A549 treated with CpdA at 1 μM for 4 hours (cell line): ENCODE measurements at places on chromosomes 13 and 19. TPM values are rescaled to one million over a fixed set of nuclear protein-coding genes. Genes with fewer than 3 reads are reported as not detected.

Gene RASAL3
- not detected in 5 replicates for total RNA-seq

Gene ZNF835
- total RNA-seq, result not detected in 5 replicates

Gene SHANK1
- 0.07 to 0.35 TPM (median 0.20 TPM) in 5 replicates for total RNA-seq

Gene GJB2
- total RNA-seq, result 0.66 to 1.1 TPM (median 0.98 TPM) in 5 replicates

Gene NXNL1
- not detected in 5 replicates for total RNA-seq

Gene TTC9B
- total RNA-seq, result 0.62 to 0.81 TPM (median 0.76 TPM) in 5 replicates

Gene ZNF667
- not detected in 5 replicates for total RNA-seq

Gene ERCC1
- total RNA-seq, result 126 to 160 TPM (median 149 TPM) in 5 replicates

Gene AMH
- total RNA-seq, result 10.6 to 22.6 TPM (median 18.9 TPM) in 5 replicates

Gene KIR3DL1
- not detected in 5 replicates for total RNA-seq

Gene NLRP5
- total RNA-seq, result not detected in 5 replicates

Gene FFAR3
- total RNA-seq, result not detected in 5 replicates

Gene LRCH1
- total RNA-seq, result 7.1 to 9.2 TPM (median 8.4 TPM) in 5 replicates

Gene PDE4C
- total RNA-seq, result 0.08 to 0.22 TPM (median 0.16 TPM) in 4 of 5 replicates, not detected in the other

Gene RAB3D
- 2.4 to 3.5 TPM (median 3.0 TPM) in 5 replicates for total RNA-seq

Gene IRGC
- total RNA-seq, result not detected in 5 replicates

Gene ATXN8OS
- not detected in 5 replicates for total RNA-seq

Gene LILRA2
- not detected in 5 replicates for total RNA-seq

Gene ZC3H13
- 13.1 to 19.8 TPM (median 15.1 TPM) in 5 replicates for total RNA-seq

Gene PDCD5
- total RNA-seq, result 425 to 472 TPM (median 439 TPM) in 5 replicates

Gene ZNF616
- total RNA-seq, result 0.48 to 1.0 TPM (median 0.86 TPM) in 5 replicates

Gene CERS4
- total RNA-seq, result 2.0 to 4.0 TPM (median 2.7 TPM) in 5 replicates

Gene CYP2F1
- total RNA-seq, result not detected in 5 replicates

Gene PEG3
- not detected in 5 replicates for total RNA-seq

Gene TRIM28
- total RNA-seq, result 647 to 874 TPM (median 726 TPM) in 5 replicates

Gene METTL21C
- not detected in 5 replicates for total RNA-seq

Gene THAP8
- total RNA-seq, result 4.1 to 7.8 TPM (median 6.5 TPM) in 5 replicates

Gene TMEM150B
- 0.06 to 0.27 TPM (median 0.19 TPM) in 3 of 5 replicates, not detected in the others for total RNA-seq

Gene LCP1
- 0.09 to 0.30 TPM (median 0.21 TPM) in 5 replicates for total RNA-seq

Gene GJB6
- total RNA-seq, result not detected in 5 replicates

Gene SIGLEC14
- total RNA-seq, result 0.03 to 0.20 TPM in 2 of 5 replicates, not detected in the others

Gene ZNF160
- total RNA-seq, result 6.7 to 11.0 TPM (median 7.7 TPM) in 5 replicates

Gene ARRDC5
- not detected in 5 replicates for total RNA-seq

Gene CGB3
- 0.09 to 0.44 TPM in 2 of 5 replicates, not detected in the others for total RNA-seq

Gene PALM3
- 1.9 to 2.4 TPM (median 1.9 TPM) in 5 replicates for total RNA-seq

Gene CYP4F11
- total RNA-seq, result 5.7 to 7.2 TPM (median 6.5 TPM) in 5 replicates

Gene ALDH16A1
- 18.2 to 27.7 TPM (median 23.6 TPM) in 5 replicates for total RNA-seq

Gene ADGRE2
- 0.40 to 0.87 TPM (median 0.51 TPM) in 5 replicates for total RNA-seq

Gene CDX2
- total RNA-seq, result 0.79 to 1.9 TPM (median 1.1 TPM) in 5 replicates
